ENCODE measurements at places on chromosomes 3 and 15.

DNA sequence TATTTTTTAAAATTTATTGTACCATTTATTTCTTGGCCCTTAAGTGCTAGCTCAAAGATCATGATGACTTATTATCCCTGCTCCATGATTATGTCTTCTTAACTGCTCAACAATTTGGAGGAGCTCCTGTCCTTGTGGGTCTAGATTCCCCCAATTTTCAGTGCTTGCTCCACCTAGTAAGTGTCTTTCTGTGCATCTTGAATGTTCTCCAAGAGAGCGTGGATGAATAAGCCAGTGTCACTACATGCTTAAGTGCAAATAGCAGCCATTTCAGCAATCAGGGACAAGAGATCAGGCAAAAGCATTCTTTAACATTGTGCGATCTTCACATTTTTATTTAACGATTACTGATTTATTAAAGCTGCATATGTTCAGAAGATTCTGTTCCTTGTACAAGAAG is 99.4 kb downstream of the ALCAM start:
- DNase-seq = no peak

DNA sequence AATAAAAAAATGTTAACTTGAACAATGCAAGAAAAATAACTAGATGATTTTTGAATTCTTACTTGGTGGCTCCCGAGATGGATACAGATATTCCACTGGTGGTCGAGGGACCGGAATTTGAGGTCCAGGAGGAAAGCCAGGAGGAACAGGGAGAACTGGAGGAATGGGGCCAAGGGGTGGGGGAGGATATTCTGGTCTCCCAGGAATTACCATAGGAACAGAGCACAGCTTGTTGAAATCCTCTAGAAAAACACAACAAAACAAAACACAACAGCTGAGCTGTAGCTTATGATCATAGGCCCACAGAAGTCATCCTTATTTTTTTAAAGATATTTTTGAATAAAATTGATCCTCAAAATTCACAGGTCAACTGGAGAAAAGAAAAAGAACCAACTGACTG is 129.4 kb downstream of the FBN1 start:
- no peak for DNase-seq

DNA sequence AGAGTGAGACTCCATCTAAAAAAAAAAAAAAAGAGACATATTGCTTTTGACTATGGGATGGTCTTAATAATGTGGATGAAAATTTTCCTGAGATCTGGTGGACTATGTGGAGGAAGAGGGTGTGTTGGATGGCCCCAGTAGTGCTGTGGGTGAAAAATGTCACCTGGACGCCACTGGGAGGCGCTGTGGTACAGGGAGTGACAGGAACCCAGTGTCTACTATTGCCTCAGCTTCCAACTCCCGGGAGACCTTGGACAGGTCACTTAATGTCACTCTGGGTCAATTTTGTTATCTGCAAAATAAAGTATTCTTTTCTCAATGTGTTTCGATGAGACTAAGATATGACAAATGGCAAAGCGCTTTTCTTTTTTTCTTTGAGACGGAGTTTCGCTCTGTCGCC is 27.7 kb upstream of the DCP1A start:
- DNase-seq = peak; percentile 12

DNA sequence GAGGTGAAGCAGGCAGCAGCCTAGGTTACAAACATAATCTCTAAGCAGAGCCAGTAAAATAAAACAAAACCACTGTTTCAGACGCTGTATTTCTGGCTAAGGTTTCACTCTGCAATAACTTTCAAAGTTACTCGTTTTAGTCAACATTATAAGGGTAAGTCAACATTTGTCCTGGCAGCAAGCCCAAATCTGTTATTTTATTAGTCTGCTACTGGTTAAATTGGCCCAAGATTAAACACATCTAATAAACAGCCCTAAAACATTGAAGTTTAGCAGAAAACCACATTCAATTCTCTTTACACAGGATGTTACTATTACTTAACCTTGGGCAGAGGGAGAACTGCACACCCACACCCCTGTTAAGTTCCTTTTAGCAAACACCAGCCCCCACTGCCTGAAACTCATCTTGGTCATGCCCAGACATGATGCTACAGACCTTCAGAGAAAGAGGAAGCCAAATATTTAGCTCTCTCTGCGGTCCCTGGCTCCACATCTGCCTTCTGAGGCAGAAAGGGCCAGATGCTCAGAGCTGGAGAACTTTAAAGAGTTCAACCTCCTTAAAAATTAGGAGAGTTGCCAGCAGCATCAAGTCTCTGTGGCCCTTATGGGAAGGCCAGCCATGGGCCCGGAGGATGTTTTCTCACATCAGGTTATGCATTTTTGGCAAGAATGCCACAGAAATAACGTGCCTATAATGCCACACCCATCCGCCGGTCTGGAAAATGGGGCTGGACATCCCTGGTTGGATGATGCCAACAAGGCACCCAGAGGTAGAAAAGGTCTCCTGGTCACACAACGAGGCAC is 17.9 kb downstream of the ARHGEF3 start:
- DNase-seq = peak; percentile 49

DNA sequence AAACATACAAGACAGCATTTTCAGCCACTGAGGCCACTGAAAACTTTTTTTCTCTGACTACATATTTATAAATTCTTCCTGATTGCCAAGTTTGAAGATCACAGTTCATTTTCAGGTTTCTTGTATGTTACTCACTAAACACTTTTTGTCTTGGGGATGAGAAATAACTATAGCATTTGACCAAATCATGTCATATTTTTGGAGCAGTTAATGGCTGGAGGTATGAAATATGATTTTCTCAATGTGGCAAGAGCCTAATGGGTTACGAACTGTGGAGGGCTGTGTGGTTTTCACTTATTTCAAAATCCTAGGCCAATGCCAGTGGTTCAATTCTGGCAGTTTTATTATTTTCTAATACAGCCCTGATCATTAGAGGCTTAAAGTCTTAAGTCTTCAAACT is 64.4 kb downstream of the USP13 start:
- no peak for DNase-seq

DNA sequence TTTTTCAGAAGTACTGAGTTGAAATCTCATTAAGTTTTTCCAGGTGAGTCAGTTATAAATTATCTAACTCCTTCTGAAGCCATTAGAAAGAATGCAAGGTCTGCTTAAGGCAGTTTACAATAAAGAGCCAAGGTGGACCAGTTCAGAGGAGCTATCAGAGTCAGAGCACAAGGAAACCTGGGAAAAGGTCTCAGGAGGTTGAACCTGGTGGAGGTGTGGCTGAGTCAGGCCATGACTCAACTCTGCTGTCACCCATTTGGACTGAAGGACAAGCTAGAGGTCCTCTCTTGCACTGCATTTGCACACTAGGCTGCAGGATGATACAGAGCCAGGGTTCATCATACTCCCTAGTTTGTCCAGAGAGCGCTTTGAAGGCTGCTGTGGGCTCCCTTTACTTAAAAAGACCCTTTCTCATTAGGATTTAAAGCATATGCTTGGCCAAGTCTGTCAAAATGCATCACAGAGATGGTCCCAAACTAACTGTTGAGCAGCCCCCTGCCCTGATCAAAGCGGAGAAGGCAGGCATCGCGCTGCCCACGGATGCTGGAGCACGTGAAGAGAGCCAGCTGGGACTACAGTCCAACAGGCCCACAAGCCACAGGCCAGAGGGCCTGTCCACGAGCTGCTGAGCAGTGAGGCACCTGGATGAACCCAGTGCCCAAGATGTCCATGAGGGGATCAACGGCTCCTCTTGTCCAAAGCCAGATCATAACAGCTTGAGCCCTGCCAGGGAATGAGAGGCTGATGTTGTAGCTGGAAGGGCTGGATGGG is 26.0 kb upstream of the MRPS22 start:
- DNase-seq = no peak

DNA sequence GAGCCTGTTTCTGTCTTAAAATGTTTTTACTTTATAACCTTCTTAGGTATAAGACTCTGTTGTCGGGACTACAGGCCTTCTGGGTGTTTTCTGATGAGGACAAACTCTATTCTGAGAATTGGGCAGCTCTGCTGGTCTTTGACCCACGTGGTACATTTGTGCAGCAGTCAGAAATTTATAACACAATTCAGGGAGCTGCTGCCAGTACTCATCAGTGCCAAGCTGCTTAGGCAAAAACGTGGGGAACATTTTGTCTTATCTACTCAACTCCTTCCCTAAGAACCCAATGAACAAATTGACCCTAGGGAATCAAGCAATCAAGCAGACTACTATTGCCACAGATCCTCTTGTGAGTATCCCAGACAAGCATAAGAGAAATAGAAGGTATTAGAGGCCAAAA is 180.7 kb upstream of the PDZRN3 start:
- DNase-seq = no peak

GRCh38 chr3:46957092-46957820 is 19.3 kb downstream of the CCDC12 start:
- DNase-seq = no peak

DNA sequence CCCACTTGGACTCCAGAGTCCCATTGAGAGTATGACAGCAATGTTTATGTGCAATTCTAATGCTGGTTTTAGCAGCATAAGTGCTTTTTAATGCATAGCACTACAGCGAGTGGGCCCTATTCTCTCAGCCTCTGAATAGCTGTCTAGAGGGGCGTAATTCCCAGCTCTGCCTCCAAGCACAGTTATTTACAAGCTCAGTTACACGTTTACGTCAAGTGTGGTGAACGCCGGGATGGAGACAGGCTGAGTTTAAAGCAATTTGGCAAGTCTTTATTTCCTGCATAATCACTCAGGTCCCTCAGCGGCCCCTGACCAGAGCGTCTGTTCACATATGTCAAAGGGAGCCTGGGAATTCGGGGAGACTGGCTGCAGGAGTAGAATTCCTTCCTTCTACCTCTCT is 43.9 kb downstream of the SOX14 start:
- no peak for DNase-seq

DNA sequence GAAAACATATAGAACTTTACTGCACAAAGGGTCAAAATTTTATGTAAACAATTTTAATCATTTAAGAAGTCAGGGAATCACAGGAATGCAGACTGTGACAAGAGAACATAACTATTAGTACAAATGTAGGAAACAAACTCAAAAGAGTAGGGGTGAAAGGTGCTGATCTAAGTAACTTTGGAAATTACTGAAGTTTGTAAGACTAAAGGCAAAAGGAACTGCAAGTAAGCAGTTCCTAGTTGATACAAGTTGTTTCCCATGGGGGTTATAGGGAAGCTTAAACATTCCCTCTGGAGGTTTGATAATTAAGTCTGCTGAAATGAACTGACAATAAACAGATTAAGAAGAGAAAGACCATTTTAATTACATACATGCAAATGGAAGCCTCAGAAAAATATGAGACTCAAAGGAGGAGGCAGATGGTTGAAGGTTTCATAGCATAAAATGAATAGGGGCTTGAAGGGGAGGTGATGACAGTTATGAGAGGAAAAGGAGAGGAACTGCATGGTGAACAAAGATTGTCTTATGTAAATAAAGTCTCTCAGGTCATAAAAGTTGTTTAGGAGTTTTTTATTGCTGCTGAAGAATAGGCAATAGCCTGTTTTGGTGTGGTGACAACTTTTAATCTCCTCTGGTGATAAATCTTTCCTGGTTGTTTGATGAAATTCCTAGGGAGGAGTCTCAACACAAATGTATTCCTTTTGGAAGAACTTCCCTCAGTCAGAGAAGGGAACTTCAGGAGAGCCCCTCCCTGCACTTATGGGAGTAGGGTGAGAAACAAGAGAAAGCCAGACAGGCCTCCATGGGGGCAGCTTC is 17.1 kb downstream of the SETMAR start:
- no peak for DNase-seq

GRCh38 chr3:127820826-127821313 is 1.4 kb downstream of the MGLL start:
- DNase-seq = no peak

DNA sequence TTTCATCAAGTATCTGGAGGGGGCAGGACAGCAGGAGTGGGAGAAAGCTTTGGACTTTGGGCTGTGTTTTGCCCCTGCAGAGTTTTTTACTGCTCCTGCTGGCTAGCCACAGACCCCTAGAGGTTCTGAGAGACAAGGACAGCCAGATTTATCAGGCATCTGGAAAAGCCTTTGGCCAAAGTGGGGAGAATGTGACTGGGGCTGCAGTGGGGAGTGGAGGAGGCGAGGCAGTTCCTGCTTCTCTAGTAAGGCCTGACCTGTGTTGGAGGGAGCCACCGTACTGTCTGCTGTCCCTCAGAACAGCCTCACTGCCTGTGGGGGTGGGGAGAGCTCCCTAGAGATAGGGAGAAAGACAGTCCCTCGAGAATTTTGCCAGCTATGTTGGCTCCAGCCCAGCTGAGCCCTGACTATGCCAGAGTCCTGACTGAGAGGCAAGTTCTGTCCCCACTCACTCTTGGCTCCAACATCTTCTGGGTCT is 2.2 kb downstream of the ALPK3 start:
- DNase-seq = no peak

DNA sequence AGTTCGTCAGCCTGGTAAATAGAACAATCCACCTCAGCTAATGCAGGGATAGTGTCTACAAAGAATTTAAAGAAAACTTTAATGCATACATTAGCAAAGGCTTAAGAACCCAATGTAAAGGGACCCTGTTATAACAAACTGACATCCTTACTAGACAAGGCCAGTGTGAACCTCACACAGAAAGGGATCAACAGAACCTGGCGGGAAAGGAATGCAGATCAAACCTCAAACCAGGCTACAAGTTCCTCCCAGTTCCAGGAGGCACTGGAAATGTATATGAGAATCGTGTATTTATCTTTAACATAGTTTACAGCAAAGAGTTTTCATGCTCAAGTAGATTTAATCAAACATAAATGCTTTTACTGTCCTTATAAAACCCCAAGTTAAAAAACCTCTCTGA is 37.6 kb upstream of the ATP11B start:
- DNase-seq = no peak

- DNase-seq = no peak
Observed at GRCh38 chr3:165195241-165195639, 944 bp downstream of the SLITRK3 start.

GRCh38 chr15:79572691-79573404 is 140.7 kb downstream of the MINAR1 start:
- DNase-seq = no peak

- DNase-seq = no peak
Observed at GRCh38 chr15:66614951-66615760, 49.4 kb upstream of the LCTL start.

DNA sequence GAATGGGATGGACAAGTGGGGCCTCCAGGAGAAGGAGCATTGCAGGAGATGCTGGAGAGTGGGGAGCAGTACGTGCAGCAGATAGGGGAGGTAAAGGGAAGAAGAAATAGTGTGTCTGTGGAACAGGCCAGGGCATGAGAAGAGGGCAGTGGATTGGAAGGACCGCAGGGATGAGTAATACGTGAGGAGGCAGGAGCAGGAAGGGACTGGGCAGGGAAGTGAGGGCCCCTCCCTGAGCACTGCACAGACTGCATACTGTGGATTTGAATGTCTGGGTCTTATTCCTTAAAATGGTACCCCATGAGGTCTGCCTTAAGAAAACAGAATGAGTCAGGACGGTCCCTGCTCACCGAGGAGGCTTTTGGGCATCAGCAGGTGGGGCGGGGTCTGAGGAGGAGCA is 210.0 kb upstream of the NDN start:
- DNase-seq = no peak
